OCI-M1 (cell line): ENCODE measurements at places on chromosomes 5 and 9.

DNA sequence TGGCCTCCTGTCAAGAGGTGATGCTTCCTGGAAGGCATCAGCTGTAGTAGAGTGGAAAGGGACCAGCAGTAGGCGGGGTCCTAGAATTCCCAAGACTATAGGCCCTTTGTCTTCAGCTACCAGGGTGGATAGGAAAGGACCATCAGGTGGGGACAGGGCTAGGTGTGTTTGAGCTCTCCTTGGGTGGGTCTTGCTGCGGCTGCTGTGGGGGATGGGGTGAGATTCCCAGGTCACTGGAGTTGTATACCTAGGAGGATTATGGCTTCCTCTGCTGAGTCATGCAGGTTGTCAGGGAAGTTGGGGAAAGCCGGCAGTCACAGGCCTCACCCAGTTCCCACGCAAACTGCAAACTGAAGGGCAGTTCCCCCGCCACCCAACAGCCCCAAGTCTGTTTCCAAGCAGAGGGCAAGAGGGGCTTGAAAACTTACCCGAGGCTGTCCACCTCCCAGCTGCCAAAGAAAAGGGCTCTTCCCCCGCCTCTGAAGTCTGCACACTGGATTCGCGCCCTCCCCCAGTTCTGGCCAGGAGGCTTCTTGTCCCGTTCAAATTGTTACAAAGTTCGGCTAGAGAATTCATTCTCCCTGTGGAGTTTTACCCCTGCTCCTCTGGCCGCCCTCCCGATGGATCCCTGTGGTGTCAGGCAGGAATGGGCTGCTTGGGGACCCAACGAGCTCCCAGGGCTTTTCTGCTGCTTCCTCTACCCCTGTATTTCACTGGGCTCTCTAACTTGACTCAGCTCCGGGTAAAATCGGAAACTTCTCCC is 23.0 kb upstream of the ECM2 start:
- no peak for DNase-seq

GRCh38 chr5:36644727-36645126 is 38.3 kb downstream of the SLC1A3 start:
- DNase-seq = no peak

DNA sequence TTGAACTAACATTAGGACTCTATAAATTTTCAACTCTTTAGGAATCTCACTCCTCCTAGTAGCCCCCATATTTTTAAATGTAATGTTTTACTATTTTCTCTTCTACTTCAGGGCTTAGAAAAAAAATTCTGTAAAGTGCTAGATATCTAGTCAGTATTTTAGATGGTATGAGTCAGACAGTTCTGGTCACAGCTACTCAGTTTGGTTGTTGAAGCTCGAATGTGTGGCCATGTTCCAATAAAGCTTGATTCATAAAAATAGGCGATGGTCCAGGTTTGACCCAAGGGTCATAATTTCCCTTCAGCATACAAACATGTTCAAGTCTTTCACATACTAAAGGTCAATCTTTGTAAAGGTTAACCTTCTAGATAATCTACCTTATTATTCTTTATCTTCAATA is 566.0 kb upstream of the CDH18 start:
- DNase-seq = no peak

DNA sequence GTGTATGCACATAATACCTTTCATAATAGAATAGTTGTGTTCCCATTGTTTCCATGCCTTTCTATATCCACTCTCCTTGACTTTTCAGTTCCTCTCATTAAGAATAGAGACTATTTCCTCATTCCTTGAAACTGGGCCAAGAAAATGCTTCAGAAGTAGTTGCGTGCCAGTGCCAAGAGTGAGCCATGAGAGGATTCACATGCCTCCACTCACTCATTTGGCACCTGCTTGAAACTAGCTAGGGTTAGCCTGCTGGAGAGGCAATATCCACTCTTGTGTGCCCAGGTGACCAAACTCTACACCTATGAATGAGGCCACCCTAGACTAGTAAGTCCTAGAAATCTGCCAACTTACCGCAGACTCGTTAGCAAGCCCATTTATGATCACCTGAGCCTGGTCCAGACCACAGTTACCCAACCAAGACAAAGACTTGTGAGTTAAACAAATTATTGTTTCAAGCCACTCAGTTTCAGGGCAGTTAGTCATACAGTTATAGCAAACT is 276.3 kb downstream of the EPB41L4A start:
- no peak for DNase-seq

DNA sequence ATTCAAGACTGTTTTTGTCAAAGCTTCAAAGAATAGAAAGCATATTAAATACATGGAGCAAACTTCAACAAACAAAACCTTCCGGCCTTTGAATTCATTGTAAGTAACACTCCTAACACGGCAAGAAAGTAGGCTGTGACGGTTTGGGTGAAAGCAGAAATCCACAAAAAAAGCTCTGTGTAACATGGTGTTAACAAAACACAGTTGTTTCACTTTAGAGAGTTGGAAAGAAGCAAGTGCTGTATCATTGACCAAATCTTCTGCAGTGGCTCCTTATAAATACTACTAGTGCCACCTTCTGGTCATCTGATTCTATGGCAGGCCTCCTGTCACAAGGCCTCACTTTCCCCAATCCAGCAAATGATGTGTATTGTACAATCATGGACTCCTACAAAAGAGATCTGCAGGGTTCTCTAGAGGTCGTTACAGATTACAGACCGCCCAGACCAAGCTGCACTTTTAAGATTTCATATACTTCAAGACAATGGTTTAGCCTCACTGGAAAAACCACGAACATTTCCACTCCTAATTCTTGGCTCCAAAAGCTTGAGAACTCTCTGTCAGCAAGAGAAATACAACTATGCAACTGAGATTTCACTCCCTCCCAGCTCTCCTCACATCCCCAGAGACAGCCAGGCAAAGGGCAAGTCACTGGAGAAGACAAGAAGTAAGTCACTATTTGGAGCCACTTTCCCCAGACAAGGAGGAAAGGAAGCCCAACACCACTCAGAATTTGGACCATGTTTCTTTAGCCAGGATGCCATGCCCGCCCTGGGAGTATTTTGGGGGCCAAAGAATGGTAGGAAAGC is 196.2 kb downstream of the DTWD2 start:
- peak; percentile 67 for DNase-seq

- DNase-seq = no peak
Observed at GRCh38 chr5:177308740-177309139, 3.0 kb downstream of the MXD3 start.

DNA sequence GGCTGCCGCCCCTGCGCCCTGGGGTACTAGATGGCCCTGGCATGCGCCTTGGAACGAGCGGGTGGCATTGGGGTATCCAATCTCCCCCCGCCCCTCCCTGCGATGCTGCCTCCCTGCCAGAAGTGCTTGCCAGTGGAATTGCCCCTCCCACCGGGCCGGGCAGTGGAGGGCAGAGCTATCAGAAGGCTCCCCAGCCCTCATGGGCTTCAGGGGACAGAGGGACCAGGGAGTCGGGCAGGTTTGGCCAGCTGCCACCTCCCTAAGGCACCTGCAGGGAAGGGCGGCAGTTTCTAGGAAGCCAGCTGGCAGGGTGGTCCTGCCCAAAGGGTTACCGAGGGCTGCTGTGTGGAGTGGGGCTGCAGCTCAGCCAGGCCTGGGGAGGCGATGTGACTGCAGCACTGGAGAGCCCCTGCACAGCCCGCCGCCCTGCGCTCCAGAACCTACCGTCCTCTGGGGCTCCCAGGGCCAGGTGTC is 52.8 kb upstream of the EGFL7 start:
- DNase-seq = no peak

- no peak for DNase-seq
Observed at GRCh38 chr9:129524582-129525270, 96.2 kb downstream of the C9orf50 start.

DNA sequence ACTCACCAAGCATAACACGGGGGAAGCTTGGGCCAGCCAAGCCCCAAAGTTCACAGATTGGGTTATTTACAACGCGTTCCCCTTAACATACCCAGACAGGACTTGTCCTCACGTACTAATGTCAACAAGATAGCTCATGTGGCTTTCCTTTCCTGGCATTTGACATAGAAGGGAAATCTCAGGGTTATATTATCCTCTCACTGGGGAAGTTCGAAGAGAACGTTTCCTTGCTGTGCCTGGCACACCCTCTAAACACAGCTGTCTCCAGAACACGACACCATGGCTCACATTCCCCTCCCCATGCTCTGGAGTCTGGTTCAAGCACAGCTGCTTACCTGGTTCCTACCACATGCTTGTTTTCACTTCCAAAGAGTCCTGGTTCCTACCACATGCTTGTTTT is 46.8 kb upstream of the OTULINL start:
- DNase-seq = no peak

DNA sequence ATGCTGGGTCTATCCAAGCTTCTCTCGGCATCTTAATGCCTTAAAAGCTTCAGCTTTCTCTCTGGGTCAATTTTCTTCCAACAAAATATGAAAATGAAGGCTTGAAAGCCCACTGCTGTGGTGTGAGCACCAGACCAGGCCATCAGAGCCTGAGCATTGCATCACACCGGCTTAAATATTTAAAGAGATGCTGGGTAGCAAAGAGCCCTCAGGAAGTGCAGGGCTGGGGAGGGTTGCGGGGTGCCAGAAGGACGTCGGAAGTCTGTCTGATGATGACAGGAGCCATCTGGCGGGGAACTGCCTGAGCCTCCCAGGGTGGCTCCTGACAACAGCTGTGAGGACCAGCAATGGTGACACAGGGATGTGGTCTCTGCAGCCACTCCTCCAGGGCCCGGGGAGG is 185.5 kb downstream of the OLFM1 start:
- DNase-seq = no peak

- DNase-seq = peak; percentile 89
Observed at GRCh38 chr9:114385397-114386181, 2.2 kb downstream of the AKNA start.

- peak; percentile 0 for DNase-seq
Observed at GRCh38 chr5:113806904-113807303, 293.4 kb downstream of the YTHDC2 start.

GRCh38 chr5:106094204-106094607 is 1576.5 kb downstream of the EFNA5 start:
- no peak for DNase-seq

GRCh38 chr5:157303667-157304327 is 37.9 kb downstream of the CYFIP2 start:
- no peak for DNase-seq

DNA sequence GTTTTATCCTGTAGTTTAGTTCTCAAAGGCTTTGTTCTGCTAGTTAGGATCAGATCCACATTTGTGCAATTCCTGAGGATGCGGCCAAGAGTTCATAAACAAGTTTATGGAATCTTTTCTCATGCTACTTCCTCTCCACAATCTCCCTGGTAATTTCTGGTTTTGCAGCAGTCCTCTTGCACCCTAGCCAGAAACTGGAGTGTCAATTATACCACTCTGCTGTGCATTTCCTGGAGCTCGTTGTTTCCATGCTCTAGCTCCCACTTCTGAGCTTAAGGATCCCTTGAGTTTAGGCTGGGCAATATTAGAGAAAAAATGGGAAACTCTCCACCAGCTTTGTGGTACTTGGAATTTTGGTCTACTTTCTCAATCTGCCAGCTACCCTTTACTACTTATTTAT is 474.7 kb downstream of the DIRAS2 start:
- no peak for DNase-seq

- DNase-seq = no peak
Observed at GRCh38 chr5:172423379-172424110, 30.8 kb downstream of the SH3PXD2B start.

GRCh38 chr9:130443840-130444492 is 795 bp upstream of the ASS1 start:
- DNase-seq = no peak

DNA sequence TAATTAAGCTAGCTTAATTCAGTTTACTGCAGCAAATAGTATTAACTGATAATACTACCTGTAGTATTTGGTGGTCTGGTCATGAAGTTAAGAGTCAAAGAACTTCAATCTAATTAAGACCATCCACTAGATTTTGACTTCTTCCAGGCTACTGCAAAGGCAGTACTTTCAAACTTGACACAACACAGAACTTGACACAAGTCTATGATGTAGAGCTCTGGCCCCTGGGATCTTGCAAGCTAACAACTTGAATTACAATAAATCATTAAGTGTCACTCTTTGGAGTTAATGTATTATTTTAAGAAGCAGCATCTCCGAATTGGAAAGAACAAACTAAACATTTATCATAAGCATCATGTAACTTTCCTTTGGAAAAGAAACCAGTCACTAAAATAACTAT is 40.9 kb downstream of the UIMC1 start:
- DNase-seq = no peak

GRCh38 chr9:98057138-98057799 is 737 bp downstream of the NANS start:
- DNase-seq = peak; percentile 84

GRCh38 chr9:92180002-92180400 is 64.8 kb upstream of the SPTLC1 start:
- DNase-seq = no peak

- DNase-seq = no peak
Observed at GRCh38 chr5:77438071-77438470, 54.0 kb downstream of the WDR41 start.

- DNase-seq = no peak
Observed at GRCh38 chr5:34496260-34496691, 159.9 kb upstream of the RAI14 start.

DNA sequence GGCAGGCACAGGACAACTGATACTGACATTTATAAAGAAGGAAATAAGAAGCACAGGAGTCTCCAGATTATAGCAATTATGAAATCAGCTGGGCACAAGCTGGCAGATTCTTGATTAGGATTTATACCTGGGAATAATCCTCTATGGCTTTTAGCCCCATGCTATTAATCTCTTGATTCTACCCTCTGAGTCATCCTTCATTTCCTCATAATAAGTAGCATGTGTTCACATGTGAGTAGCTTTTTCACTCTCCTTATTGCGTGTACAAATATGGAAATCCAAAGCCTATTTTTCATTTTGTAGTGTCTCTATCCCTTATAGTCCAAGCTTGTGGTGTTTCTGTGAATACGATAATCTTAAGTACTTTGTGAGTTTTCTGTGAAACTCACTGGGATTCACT is 185.0 kb upstream of the PRLR start:
- no peak for DNase-seq

- DNase-seq = no peak
Observed at GRCh38 chr9:22622815-22623214, 176.2 kb downstream of the DMRTA1 start.

DNA sequence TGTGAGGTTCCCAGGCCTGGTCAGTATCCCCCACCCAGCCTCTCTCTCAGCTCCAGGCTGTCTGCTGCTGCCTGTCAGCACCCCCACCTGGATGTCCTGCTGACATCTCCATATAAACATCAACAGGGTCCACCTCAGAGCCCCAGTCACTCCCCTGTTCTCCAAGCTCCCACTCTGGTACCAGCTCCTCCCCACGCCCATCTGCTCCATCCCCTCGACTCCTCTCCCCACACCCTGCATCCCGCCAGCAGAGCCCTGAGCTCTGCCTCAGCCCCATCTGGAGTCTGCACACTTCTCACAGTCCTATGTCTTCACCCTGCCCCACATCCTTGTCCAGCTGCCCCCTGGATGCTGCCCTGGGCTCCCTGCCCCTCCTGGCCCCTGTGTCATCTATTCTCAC is 67.7 kb upstream of the LRRTM2 start:
- no peak for DNase-seq

GRCh38 chr5:159161361-159162214 is 47.8 kb downstream of the RNF145 start:
- no peak for DNase-seq

GRCh38 chr5:36631620-36632362 is 25.4 kb downstream of the SLC1A3 start:
- no peak for DNase-seq
